Mesendoderm (in vitro differentiated cells): ENCODE measurements at places on chromosomes 1 and 21.

DNA sequence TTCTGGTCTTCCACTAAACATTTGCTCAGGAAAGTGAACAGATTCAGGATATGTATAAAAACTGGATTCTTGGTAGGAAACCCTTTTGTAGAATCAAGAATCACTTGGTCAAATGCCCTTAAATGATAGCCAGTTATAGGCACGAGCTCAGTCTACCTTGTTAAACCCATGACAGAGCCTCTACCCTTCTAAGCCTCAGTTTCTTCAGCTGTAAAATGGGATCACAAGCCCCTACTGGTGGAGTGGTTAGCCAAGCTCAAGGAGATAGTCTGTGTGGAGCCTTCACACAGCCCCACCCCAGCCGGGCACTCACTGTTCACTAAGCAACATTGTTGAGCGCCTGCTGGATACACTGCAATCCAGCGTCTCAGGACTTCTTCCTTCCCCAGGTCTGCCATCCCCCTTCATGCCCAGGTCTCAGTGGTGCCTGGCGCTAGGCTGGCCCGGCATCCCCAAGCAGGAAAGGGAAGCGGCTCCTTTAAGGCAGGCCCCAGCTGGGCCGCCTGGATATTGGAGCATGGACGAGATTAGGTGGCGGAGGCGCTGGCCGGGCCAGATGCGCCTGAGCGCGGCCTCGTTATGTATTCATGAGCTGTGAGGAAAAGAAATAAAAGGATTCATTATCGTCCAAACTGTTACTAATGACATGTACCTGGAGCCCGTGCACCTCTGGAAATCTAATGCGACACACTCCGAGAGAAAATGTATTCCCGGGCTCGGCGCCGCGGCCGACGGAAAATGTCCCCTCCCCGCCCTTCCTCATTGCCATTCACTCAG lies 75.6 kb downstream of the TAS1R2 start:
- H3K36me3 ChIP-seq: no peaks in the 10 kb centered on the region
- DNase-seq: peak; percentile 28
- H3K27me3 ChIP-seq: no peaks in the 10 kb centered on the region
- no peak overlapping the region for H3K4me3 ChIP-seq
- H3K27ac ChIP-seq: no peak overlapping the region
- H3K4me1 ChIP-seq: no peaks in the 10 kb centered on the region

DNA sequence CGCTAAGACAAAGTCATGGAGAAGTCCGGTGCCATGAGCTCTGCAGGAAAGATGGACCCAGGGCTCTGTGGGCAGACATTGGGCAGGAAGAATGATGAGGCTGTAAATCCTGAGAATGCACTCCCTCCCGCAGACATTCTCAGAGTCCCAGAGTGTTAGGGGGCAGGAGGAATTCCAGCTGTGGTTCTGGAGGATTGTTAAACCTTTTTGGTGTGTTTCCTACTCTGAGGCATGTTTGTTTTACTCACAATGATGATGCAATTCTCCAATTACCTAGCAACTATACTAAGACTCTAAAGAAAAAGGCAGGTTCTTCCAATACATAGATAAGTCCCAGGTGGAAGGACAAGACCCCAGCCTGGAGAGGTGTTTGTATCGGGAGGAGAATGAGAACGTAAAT lies 2.8 kb upstream of the CAPN9 start:
- no peaks in the 10 kb centered on the region for H3K27me3 ChIP-seq
- H3K4me3 ChIP-seq: no peak overlapping the region
- DNase-seq: peak; percentile 39
- H3K27ac ChIP-seq: no peak overlapping the region

GRCh38 chr1:94859174-94859573 lies 39.0 kb downstream of the SLC44A3 start:
- H3K36me3 ChIP-seq: no peaks in the 10 kb centered on the region
- peak; percentile 61 for DNase-seq
- no peaks in the 10 kb centered on the region for H3K27me3 ChIP-seq
- H3K4me1 ChIP-seq: peaks cover 7% of the 10 kb centered on the region
- no peak overlapping the region for H3K4me3 ChIP-seq

DNA sequence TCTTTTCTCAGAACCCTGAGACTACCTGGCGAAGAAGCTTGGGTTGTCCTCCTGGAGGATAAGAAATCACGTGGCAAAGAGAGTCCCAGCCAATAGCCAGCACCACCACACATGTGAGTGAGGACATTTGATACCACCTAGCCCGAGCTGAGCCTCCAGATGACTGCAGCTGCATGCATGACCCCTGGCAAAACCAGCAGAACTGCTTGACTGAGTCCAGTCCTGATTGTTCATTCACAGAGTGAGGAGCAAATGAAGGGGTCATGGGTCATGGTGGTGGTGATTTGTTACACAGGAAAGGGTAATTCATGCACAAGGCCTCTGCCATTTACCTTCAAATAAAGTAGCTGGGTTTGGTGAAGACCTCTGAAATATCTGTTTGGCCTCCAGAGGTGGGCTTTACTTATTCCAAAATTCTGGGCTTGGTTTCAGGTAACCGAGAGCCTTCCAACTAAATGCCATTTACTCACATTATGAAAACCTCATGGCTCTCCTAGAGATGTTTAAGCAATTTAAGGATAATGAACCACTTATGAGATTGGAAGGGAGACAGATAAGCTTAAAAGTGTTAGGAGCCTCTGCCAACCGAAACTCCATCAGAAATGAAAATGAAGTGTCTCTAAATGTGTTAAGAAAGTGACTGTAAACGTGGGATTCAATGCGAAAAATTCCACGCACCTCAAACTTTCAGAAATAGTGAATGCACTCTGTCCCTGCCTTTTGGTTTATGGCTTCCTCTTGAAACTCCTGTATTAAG lies 163.3 kb downstream of the SLC35F3 start:
- H3K4me1 ChIP-seq: no peaks in the 10 kb centered on the region
- DNase-seq: no peak
- H3K27ac ChIP-seq: no peak overlapping the region
- no peaks in the 10 kb centered on the region for H3K27me3 ChIP-seq
- H3K36me3 ChIP-seq: no peaks in the 10 kb centered on the region

DNA sequence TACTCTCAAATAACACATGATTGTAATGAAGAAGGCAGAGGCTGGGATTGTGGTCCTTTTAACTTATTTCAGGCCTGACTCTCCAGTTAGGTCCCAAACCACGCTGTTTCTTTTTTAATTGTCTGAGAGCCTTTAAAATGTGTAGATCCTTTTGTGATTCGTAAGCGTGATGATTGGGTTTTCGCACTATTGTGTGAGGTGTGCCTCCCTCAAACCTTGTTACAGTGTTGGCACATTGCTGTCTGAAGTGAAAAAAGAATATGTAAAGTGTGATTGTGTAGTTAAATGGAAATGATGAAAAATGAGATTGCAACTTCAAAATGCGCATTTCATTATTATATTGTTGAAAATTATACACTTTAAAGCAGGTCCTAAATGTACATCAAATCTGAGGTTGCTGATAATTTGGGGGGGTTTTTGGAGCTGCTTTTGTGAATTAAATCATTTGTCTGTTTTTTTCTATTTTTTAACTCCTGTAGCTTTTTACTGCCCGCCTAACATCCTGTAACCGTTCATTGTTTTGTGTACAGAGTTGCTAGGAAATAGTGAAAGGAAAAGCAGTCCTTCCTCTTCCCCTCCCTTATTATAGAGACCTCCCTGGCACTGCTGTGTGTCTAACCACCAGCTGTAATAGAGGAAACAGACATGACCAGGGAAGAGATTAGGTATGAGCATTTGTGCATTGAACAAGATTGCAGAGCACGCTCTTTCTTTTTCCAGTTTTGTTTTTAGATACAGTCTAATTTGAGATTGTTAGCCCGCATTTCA lies 43.3 kb downstream of the IARS2 start:
- no peaks in the 10 kb centered on the region for H3K4me1 ChIP-seq
- no peak overlapping the region for H3K27ac ChIP-seq
- no peaks in the 10 kb centered on the region for H3K27me3 ChIP-seq
- DNase-seq: no peak

GRCh38 chr1:4267381-4268261 lies 367.5 kb upstream of the C1orf174 start:
- H3K4me3 ChIP-seq: no peak overlapping the region
- no peak overlapping the region for H3K27ac ChIP-seq
- H3K36me3 ChIP-seq: no peaks in the 10 kb centered on the region
- DNase-seq: no peak
- no peaks in the 10 kb centered on the region for H3K4me1 ChIP-seq

DNA sequence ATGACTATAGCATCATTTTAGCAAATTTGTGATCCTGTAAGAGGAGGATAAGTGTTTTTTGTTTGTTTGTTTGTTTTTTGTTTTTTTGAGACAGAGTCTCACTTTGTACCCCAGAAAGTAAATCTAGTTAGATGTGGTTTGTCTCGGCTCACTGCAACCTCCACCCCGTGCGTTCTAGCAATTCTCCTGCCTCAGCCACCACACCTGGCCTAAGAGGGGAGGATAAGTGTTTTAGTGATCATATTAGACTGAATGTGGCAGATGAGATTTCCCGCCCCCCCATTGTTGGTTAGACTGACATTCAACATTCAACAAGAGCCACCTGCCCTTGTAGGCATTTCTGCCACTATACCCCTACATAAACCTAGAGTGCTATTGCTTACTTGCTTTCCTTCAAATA lies 98.5 kb downstream of the OSBPL9 start:
- no peak for DNase-seq
- H3K27me3 ChIP-seq: no peaks in the 10 kb centered on the region
- H3K4me3 ChIP-seq: no peak overlapping the region
- H3K36me3 ChIP-seq: no peaks in the 10 kb centered on the region
- H3K4me1 ChIP-seq: no peaks in the 10 kb centered on the region
- H3K27ac ChIP-seq: no peak overlapping the region

DNA sequence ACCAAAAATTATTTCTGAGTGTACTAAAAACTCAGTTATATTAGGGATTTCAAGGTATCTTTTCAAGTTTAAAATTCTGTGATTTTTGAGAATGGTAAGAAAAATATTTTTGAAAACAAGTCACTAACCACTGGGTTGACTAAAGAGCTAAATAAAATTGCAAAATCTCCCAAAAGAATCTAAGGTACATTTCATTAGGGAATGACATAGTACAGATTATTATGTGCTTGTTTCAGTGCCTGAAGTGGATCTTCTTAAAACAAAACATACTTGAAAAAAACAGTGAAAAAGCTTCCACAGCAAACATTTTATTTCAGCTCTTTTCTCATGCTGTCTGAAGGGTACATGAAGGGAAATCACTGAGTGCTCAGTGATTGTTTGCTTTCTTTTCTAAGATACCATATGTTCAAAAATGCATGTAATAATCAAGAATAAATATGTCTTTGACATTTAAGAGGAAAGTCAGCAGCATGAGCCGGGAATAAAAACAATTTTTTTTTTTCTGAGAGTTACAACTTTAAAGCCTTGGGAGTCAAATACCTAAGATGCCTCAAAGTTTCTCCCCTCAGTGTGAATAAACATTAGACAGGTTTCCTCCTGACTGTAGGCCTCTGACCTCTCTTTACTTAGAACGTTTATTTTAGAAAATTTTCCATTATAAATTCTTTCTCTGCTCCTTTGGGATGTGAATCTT lies 200.7 kb downstream of the KCNT2 start:
- peak; percentile 66 for DNase-seq
- no peak overlapping the region for H3K4me3 ChIP-seq
- H3K4me1 ChIP-seq: no peaks in the 10 kb centered on the region
- no peak overlapping the region for H3K27ac ChIP-seq

GRCh38 chr1:180168786-180169639 lies 14.3 kb downstream of the QSOX1 start:
- no peak overlapping the region for H3K4me3 ChIP-seq
- peaks cover 4% of the 10 kb centered on the region for H3K4me1 ChIP-seq
- H3K27me3 ChIP-seq: no peaks in the 10 kb centered on the region
- DNase-seq: peak; percentile 83

DNA sequence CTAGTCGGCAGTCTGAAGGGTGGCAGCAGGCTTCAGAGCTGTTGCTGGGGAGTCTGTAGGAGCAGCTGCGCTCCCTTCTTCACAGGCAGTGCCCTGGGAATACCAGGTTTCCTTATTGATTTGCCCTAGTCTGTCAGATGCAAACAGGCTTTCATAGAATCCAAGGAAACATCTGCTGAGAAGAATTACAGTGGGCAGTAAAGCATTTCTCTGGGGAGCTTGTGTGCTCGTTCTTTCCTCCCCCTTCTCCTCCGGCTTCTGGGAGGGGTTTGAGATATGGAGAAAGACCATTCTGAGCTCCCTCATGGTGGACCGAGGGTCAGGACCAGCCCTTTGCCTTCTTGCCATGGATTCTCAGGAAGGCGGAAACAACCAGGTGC lies 25.4 kb upstream of the PARP1 start:
- DNase-seq: no peak
- no peak overlapping the region for H3K27ac ChIP-seq
- H3K4me1 ChIP-seq: no peaks in the 10 kb centered on the region

GRCh38 chr21:45332981-45333582 lies 45.4 kb upstream of the POFUT2 start:
- H3K4me3 ChIP-seq: no peak overlapping the region
- no peak for DNase-seq
- H3K27me3 ChIP-seq: no peaks in the 10 kb centered on the region

- H3K4me1 ChIP-seq: no peaks in the 10 kb centered on the region
- H3K27ac ChIP-seq: no peak overlapping the region
- DNase-seq: no peak
- no peak overlapping the region for H3K4me3 ChIP-seq
- no peaks in the 10 kb centered on the region for H3K36me3 ChIP-seq
Measured at GRCh38 chr21:35404247-35404646, 355.1 kb upstream of the RUNX1 start.

DNA sequence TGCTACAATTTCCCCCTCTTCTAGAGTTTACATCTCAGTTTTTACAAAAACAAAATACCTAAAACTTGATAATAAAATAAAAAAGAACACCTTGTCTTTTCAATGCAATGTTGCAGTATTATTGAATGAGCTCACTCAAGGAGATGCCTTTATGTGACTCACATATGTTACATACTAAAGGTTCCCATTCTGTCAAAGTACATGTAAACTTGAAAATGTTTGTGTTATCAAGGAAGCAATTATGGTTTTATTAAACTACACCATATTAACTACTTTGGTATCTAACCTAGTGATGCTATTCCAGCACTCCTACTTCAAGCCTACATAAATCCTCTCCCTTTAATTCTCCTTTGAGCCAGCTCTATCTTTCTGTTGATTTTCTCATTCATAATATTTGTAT lies 658.3 kb downstream of the PTPRC start:
- H3K27me3 ChIP-seq: no peaks in the 10 kb centered on the region
- H3K4me3 ChIP-seq: no peak overlapping the region
- DNase-seq: no peak
- no peaks in the 10 kb centered on the region for H3K36me3 ChIP-seq

GRCh38 chr1:166975361-166976129 lies at the start of gene ILDR2:
Gene ILDR2 (minus strand): TSS chr1:166975540. CDS start chr1:166975268, 272 bp downstream.
- peak; percentile 71 for DNase-seq
- no peak within 1 kb of the TSS for H3K27ac ChIP-seq
- no peaks in the 10 kb centered on the region for H3K36me3 ChIP-seq
- H3K27me3 ChIP-seq: peaks cover 34% of the 10 kb centered on the region
- H3K4me1 ChIP-seq: no peaks in the 10 kb centered on the region
- peak within 1 kb of the TSS; percentile 47 for H3K4me3 ChIP-seq

- no peaks in the 10 kb centered on the region for H3K27me3 ChIP-seq
- H3K36me3 ChIP-seq: no peaks in the 10 kb centered on the region
- no peak overlapping the region for H3K4me3 ChIP-seq
- DNase-seq: peak; percentile 92
- H3K4me1 ChIP-seq: no peaks in the 10 kb centered on the region
Measured at GRCh38 chr1:19974822-19975416, 4.5 kb downstream of the PLA2G2A start.
